ENCODE measurements at places on chromosomes 1 and 21.

DNA sequence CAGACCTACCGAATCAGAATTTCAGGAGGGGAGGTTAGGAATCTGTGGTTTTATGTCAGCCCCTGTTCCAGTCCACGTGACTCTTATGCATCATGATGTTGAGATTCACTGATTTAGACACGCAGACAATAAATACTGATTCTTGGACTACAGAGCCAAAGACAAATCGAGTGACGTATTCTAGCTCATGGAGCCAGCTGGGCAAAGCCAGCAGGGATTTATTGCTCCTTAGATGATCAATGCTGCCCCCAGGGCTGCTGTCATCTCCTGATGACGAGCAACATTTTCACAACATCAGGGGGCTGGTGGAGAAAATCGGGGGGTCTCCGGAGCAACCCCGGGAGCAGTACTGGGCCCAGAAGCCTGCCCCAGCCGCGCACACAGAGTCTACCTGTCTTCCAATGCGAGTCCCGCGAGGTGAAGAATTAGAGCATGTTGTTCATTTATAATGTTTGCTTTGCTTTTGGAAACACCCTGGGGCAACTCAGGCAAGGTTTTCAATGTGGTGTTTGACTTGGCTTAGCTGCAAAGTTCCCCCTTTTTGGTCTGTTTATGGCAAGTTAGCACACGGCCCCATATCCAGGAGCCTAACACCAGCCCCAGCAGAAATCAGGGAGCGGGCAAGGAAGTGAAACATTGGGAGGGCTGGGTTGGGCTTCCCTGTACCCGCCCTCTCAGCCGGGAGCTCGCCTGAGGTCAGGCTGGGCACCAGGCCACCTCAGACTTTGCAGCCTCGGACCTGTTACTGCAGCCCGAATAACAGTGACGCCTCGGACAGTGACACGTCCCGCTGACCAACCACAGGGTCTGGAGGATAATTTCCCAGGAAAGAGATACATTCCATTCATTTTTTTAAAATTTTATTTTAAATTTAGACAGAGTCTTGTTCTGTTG lies 19.9 kb upstream of the CLDN14 start:
- no peak for DNase-seq

GRCh38 chr1:163357378-163357777 lies 35.6 kb downstream of the NUF2 start:
- no peak for DNase-seq

GRCh38 chr21:32448803-32449594 lies 36.5 kb downstream of the EVA1C start:
- no peak for DNase-seq

GRCh38 chr1:3912809-3913685 lies 13.0 kb upstream of the C1orf174 start:
- DNase-seq, result no peak

GRCh38 chr21:25999921-26000582 lies 170.5 kb downstream of the APP start:
- no peak for DNase-seq

DNA sequence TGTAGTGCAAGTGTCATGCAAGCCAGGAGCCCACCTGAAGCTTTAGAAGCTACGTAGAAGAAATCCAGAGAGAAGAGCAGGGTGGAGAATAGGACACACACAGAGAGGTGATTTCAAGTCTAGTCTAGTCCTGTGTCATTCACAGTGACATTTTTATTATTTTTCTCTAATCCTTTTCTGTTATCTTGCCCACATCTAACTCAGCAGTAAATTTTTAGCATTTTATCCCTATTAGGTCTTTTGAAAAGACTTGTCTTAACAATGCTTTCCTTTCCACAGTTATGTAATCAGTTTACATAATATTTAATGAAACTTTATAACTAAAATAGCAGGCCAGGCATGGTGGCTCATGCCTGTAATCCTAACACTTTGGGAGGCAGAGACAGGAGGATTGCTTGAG lies 198.6 kb downstream of the ADGRL2 start:
- no peak for DNase-seq

- no peak for DNase-seq
These were observed 135.1 kb upstream of the PTGFR start for GRCh38 chr1:78355656-78356055.

GRCh38 chr1:69752831-69753230 lies 185.1 kb downstream of the LRRC7 start:
- DNase-seq, result no peak

GRCh38 chr1:152878042-152878441 lies at the start of gene SMCP:
SMCP (plus strand) TSS chr1:152878322; CDS start chr1:152884423, 6,101 bp downstream.
- DNase-seq, result no peak

GRCh38 chr1:29335573-29335972 lies 99.3 kb downstream of the PTPRU start:
- no peak for DNase-seq

- DNase-seq, result no peak
These were observed 25.8 kb downstream of the CD247 start for GRCh38 chr1:167492481-167492910.

GRCh38 chr21:27346041-27346448 lies 379.2 kb upstream of the ADAMTS5 start:
- no peak for DNase-seq

- DNase-seq, result no peak
These were observed 662.3 kb upstream of the CAMK1G start for GRCh38 chr1:208921259-208921658.
